Fibroblast of the aortic adventitia (primary cell): ENCODE measurements at places on chromosomes 5 and 9.

DNA sequence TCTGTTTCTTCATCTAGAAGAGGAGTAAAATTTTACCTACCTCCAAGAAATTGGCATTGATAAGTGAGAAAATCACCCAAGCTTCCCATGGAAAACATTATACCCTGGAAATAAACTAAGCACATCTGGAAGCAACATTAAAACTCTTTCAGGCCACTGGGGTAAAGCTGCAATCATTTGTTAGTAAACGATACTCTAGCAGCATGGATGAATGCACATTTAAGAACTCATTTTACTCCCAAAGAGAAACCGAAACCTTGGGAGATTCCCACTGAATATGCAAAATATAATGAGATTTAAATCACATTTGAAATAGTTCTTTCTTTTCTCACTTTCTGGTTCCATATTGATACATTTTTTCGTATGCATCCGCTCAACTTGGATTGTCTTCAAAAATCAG is 467.5 kb downstream of the EFNA5 start:
- no peak for DNase-seq

DNA sequence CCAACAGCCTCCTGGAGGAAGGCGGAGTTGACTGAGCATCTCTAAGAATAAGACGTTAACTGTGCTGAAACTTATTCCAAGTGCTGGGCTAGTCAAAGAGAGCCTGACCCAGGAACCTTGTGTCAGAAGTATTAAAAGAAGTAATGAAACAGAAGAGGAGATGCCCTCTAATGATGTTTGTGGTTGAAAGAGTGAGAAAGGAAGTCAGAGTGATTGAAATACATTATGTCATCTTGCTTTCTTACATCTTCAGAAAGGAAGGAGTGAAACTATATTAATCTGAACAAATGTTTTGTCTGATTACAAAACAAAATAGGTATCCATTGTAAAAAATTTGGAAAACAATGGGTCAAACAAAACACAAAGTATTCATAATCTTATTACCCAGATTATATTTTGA is 460.7 kb downstream of the NTRK2 start:
- DNase-seq, result no peak

DNA sequence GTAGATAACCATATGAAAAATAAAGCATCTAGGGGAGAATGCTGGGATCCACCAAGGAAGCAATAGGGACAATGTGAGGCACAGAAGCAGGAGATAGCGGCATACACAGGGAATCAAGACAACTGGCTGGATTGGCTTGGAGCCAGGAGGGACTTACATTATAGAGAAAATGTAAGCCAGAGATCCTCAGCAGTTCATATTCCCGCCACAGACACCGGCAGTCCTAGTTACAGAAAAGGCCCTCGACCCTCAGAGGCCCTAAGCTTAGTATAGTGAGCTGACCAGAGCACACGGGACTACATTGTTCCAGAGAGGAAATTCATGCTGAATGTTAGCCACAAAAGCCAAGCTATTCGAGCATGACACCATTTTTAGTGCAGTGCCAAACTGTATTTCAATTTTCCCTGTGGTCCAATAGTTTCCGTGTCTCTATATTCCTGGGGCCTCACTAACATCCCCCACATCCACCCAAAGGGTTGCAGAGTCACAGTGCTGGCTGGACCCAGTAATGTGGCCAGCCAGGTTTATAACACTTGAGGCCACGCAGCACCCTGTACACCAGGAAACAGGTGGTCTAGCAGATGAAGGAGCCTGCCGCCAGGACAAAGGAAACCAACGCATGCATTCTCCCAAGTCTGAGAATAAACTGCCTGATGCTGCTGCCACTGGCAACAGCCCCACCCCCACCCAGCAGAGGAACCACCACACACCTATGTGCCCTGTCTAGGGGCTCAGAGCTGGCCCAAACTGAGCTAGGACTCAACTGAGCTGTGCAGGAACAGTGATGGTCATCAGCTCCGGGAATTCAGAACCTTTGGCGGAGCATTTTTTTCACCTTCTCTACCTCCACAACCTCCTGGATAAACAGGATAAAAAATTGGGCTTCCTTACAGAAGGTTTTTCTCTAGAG is 693.2 kb upstream of the CHD1 start:
- no peak for DNase-seq

DNA sequence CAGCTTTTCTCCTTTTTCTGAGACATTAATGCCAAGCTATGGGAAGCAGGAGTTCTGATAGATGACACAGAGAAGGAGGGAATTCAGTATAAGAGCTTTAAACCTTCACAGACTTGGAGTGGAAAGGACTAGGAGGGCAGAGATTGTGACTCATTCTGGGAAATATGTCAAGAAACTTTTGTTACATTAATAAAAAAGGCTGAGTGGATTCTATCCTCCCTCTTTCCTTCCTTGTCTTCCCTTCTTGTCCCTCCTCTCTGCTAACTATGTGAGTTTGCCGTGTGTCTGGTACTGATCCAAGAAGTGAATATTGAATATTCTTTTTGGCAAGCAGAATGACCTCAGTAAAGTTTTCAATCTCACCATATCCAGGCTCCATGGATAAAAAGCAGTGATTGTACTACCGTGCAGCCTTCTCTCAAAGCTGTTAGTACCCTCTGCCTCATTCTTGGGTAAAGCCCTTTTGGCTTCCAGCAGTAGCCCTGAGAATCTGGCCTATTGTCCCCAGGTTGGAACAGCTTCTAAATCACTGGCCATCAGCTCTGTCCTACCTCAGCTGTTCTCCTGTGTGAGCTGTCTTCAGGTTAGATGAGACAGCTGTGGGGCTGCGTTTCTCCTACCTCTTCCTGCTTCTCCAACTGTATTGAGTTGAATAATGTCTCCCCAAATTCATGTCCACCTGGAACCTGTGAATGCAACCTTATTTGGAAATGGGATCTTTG is 73.9 kb downstream of the ATG10 start:
- DNase-seq, result peak; percentile 71

DNA sequence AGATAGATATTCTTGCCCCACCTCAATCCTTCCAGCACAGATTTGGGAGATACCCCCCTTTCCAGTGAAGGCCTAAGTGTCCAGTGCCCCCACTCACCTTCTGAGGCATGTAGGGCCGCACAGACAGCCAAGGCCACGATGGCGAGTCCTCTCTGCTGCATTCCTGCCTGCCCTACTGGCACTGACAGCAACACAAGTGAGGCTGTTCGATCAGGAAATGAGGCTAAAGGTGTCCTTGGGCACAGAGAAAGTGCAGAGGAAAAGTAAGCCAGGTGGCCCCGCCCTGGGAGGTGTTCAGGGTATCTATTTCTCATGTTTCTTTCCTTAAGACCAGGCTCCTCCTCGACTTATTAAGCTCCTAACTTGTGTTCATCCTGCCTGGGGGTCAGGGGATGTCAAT is at the start of gene CCL28:
Gene CCL28, minus strand, starts transcription at position 236 of the 400 bp plus-strand sequence. Its CDS starts 75 bp downstream, at position 161.
- no peak for DNase-seq

DNA sequence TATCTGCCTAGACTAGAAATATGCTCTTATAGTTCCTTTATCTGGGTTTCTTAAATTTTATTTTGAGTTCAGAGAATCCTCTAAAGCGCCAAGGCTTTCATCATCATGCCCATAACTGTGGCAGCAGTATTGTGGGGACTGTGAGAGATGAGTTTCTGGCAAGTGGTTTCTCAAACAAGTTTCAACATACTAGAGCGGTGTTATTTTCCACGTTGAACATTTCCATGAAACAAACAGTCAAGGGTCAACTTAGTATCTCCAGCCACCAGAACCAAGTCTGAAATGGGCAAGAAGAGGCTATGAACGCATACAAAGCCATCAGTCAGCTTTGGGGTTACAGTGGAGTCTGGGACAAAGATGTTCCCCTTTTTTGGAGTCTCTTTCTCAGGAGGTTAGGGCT is 40.3 kb downstream of the SERINC5 start:
- no peak for DNase-seq

GRCh38 chr9:28435456-28435855 is 862.2 kb upstream of the C9orf72 start:
- no peak for DNase-seq

DNA sequence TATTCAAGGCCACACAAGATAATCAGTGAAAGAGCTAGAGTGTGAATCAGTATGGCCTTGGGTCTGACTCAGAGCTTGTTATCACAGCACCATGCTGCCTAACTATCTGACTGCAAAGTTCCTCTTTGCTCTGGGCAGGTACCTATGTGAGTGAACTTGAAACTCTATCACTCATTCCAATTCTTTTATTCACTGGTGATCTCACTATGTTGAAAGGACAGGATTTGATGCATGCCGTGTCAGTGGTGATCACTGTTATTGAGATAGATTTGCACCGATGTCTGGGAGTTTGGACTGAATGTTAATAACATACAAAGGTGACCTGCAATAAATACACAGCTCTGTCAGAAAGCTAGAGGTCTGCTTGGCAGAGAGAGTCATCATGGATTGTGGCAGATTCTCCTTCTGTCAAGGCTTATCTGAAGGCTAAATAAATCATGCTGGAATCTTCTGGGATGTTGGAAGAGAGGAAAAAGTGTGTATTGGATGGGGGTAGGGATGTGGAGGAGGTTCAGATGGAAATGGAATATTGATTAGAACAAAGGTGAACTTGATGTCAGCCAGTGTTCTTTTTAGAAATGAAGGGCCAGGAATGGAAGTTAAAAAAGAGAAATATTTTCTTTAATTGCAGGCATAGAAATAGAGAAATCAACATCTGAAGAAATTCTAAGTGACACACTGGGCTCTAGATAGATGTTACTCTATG is 91.8 kb upstream of the TNC start:
- peak; percentile 22 for DNase-seq

DNA sequence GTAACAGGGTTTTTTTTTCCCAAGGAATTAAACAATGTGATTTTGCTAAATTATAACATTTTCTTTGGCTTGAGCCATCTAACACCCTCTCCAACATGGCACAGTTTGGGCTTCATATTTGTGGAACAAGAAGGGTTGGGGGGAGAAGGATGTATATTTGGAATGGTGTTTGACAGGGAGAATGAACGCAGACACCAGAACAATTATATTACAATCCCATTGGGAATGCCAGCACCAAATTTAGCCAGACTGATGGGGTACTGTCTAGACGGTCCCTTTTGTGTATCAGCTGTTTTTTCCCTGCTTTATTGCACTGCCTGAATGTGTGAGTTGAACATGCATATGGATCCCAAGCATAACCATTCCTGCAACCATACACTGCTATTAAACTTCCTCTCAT is 130.9 kb upstream of the TMEM161B start:
- no peak for DNase-seq

- DNase-seq, result no peak
Measured at GRCh38 chr5:196350-196749, 5.1 kb downstream of the LRRC14B start.

- no peak for DNase-seq
Measured at GRCh38 chr5:35171078-35171477, 59.2 kb downstream of the PRLR start.

GRCh38 chr9:134025606-134026541 is 593 bp downstream of the BRD3OS start:
- DNase-seq, result peak; percentile 33

- no peak for DNase-seq
Measured at GRCh38 chr9:28503573-28503972, 930.3 kb upstream of the C9orf72 start.

DNA sequence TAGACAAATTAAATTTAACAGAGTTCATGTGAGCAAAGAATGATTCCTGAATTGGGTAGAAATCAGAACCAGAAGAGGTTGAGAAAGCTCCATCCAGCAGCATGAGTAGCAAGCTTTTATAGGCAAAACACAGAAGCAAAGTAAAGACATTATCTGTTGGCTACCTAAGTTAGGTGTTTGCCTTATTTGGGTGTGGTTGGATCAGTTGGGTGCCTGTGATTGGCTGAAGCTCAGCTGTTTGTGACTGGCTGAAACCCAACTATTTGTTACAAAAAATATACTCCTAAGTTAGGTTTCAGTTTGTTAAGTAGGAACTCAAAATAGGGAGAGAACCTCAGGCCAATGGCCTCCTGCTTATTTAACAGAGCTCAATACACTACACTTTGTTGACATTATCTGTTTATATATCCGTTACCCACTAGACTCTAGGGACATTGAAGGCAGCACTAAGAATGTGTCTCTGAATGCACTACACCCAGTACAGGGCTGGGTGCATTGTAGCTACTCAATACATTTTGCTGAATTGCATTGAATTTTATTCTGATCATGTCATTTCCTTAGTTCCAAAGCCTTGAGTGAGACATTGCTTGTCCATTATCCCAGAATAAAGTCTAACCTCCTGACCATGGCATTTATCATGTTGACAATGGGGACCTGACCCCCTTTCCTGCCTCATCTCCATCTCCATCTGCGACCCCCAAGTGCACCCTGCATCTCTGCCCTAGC is 98.7 kb downstream of the CCDC192 start:
- peak; percentile 61 for DNase-seq

- DNase-seq, result no peak
Measured at GRCh38 chr9:114236391-114237138, 81.2 kb downstream of the COL27A1 start.

DNA sequence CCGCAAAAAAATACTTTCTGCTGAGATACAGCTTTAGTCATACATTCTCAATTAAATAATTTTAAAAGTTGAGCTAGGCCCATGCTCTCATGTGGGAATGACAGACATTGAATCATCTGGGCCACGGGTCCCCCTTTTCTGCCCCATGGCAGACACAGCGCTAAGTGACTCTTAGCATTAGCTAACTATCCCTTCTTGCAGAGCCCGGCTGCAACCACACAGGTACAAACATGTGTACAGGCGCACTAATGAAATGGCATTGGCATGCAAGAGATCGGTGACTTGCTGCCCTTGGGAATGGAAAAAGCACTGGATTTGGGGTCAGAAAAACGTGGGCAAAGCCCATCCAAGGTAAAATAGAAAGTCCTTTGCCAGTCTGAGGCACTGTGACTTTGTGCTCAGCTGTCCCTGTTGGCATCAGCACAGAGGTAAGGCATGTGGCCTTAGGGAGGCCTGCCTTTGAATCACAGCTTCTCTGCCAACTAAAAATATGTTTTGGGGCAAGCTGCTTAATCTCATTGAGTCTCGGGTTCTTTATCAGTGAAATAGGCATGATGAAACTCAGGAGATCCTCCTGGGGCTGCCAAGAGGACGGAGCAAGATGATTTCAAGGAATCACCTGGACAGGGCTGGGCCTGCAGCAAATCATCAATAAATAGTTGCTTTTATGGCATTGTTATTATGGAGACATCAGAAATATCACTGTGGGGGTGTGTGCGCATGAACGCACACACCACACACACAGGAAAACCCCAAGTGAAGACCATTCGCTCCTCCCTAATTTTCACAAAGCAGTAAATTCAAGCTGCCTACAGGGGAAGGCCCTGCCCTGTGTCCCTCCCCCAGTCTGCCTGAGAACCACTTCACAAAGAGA is 54.2 kb downstream of the WHRN start:
- DNase-seq, result no peak

GRCh38 chr9:35903049-35903448 is 3.0 kb upstream of the HRCT1 start:
- peak; percentile 72 for DNase-seq

DNA sequence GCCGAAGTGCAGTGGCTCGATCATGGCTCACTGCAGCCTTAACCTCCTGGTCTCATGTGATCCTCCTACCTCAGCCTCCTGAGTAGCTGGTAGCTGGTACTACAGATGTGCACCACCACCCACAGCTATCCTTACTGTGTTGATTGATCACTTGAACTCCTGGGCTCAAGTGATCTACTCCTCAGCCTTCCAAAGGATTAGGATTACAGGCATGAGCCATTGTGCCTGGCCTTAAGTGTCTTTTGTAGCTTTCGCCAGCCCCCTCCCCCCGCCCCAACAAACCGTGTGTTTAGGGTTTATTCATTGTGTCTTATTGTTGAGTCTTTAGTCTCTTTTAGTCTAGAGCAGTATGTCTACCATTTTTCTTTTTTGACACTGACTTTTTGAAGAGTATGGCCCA is 33.1 kb downstream of the SPIN1 start:
- DNase-seq, result no peak

GRCh38 chr9:76897804-76898525 is 7.9 kb downstream of the PRUNE2 start:
- no peak for DNase-seq
